Hematopoietic multipotent progenitor cell treated with erythropoietin and hydrocortisone succinate and interleukin-3 and kit ligand, for 8 days (in vitro differentiated cells): ENCODE measurements at places on chromosomes 1 and 21.

GRCh38 chr1:223052931-223053330, 90.1 kb downstream of the TLR5 start:
- no peak for DNase-seq

DNA sequence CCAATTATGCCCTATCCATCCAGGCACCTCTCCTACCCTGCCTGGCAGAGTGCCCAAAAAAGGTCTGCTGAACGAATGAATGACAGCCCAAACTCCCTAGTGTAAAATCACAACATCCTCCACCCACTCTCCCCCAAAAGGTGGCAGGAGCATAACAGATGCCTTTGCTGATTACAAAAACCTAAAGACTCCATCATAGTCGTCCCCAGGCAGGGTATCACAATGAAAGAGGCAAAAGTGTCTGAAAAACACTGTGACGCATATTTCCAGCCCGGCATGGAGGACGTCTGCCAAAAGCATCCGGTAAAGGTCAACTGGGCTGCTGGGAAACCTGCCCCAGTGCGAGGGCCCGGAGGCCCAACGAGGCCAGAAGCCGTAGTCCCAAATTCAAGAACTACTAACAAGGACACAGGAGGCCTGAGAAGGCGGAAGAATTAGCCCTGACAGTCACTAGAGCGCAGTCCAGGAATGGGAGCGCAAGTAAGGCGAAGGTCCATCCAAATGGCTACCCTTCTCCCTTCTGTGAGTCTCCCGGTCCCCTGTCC, 576 bp downstream of the SMIM12 start:
- peak; percentile 46 for DNase-seq

- no peak for DNase-seq
Measured at GRCh38 chr1:154459080-154459479, 42.9 kb upstream of the TDRD10 start.

GRCh38 chr21:39141502-39141901, 41.7 kb downstream of the PSMG1 start:
- peak; percentile 33 for DNase-seq

GRCh38 chr1:174314433-174314832, 133.3 kb upstream of the GPR52 start:
- no peak for DNase-seq

DNA sequence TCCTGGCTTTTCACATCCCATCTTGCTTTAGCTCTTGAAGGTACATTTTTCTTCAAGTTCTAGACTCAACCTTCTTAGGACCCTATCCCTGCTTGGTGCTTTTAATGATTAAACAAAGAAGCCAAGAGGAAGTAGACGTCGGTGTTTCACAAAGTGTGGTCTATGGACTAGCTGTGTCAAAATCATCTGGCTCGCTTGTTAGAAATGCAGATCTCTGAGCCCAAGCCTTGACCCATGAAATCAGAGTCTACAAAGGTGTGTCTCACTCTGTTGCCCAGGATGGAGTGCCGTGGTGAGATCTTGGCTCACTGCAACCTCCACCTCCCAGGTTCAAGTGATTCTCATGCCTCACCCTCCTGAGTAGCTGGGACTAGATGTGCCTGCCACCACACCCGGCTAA, 295.5 kb upstream of the KAZN start:
- DNase-seq: no peak

GRCh38 chr1:95133687-95134086, 16.5 kb downstream of the TLCD4 start:
- no peak for DNase-seq

DNA sequence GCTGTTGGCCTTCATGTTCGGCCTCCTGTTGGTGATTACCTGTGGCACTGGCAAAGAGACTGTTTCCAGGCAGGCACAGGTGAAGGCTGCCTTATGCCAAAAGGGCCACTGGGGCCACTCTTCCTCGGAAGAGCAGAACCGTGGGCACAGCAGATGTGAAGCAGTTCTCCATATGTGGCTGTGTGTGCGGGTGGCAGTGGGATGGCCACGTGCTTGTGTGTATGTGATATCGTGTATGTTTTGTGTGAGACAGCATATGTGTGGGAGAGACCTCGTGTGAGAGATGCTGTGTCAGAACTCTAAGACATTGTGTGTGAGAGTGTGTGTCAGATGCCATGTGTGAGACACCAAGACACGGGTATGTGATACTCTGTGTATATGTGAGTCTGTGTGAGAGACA, 53.4 kb upstream of the KDM4A start:
- DNase-seq: no peak

GRCh38 chr1:156926175-156926574, 5.7 kb downstream of the LRRC71 start:
- DNase-seq: peak; percentile 96

GRCh38 chr1:209688746-209689234, 13.6 kb downstream of the G0S2 start:
- peak; percentile 85 for DNase-seq

GRCh38 chr1:247115141-247115510, 11.0 kb upstream of the ZNF669 start:
- DNase-seq: no peak

GRCh38 chr1:107993920-107994319, 28.9 kb upstream of the VAV3 start:
- DNase-seq: no peak

DNA sequence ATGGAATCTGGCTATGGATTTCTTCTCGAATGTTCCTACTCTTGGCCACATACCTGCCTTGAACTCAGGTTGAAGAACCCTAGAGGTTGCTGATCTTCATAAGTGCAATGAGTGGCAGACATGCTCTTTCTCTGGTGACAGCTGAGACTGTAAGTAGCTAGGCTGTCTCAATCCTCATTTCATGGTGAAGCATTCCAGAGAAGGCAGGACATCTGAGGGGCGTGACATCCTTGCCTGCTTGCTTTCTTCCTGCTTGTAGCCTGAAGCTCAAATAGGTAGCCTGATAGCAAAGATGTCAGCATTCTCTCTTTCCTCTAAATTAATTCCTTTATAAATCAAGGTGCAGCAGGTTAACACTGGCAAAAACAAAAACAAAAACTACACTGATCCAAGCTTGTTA, 114.6 kb upstream of the MAGI3 start:
- DNase-seq: no peak

DNA sequence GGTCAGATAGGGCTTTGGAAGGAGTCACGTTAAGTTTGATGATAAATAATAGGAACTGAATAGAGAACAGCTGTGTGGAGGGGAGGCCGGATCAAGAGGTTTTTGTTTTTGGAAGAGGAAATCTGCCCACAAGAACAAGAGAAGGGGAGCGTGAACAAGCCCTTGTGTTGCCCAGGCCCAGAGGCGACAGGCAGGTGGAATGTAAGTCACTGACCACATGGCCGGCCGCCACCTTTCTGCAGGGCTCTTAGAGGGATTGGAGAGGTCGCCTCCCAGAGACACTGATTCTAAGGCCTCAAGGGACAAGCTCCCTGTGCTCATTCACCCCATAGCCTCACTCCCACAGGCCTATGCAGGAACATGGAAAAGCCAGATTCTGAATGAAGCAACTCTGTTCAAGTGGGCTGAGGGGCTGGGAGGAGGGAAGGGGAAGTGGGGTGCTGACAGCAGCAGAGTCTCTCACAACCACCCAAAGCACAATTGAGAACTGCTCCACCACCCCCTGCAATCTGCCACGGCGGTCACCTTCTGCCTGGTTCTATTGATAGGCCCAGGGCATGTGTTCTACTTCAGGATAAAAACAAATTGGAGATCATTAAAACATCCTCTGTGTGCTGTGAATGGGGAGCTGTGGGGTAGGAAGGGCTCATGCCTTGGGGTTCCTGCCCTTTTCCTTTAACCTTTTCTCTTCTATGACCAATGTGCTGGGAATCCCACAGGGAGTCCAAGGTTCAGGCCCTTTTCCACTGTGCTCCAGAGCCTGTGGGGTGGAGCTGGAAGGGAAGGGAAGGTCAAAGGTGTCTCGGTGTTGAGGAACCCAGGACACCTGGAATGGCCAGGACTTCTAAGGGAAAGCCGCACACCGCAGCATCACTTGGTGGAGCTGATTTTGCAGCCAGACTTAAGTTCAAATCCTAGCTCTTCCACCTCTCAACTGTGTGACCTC, 63.3 kb upstream of the PARP1 start:
- DNase-seq: no peak

- DNase-seq: no peak
Measured at GRCh38 chr1:68959461-68960030, 462.7 kb upstream of the DEPDC1 start.

GRCh38 chr1:27589841-27590426, 14.0 kb downstream of the AHDC1 start:
- no peak for DNase-seq

GRCh38 chr21:46555678-46556077, 49.2 kb downstream of the S100B start:
- DNase-seq: no peak

- DNase-seq: no peak
Measured at GRCh38 chr1:41935226-41935625, 16.5 kb upstream of the HIVEP3 start.

DNA sequence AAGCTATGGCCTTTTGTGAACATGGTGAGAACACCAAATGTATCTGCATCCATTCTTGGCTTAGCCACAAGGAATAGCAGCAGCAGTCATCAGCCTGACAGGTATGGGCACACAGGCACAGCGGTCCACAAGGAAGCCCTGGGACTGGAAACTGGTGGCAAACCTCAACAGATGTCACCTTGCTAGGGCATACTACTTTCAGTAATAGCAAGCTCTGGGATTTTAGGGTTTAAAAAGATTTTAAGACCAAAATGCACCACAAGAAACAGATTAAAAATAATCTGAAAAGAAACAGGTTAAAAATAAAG, 9.7 kb upstream of the CADM3 start:
- no peak for DNase-seq

DNA sequence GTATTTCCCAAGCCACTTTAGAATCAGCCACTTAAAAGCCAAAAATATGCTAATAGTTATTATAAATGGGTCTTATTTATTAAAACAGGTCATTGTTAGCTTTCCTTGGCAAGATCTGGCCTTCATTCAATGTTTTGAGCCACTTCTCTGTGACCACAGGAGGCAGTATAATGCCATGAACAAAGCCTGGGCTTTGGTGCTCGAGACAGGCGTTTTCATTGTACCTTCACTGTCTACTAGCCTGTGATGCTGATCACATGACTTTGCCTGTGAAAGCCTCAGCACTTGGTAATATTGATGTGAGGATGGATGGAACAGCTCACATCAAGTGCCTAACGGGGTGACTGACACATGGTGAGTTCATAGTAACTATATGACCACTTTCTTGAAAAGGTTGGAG, 217.0 kb downstream of the RWDD3 start:
- peak; percentile 6 for DNase-seq

DNA sequence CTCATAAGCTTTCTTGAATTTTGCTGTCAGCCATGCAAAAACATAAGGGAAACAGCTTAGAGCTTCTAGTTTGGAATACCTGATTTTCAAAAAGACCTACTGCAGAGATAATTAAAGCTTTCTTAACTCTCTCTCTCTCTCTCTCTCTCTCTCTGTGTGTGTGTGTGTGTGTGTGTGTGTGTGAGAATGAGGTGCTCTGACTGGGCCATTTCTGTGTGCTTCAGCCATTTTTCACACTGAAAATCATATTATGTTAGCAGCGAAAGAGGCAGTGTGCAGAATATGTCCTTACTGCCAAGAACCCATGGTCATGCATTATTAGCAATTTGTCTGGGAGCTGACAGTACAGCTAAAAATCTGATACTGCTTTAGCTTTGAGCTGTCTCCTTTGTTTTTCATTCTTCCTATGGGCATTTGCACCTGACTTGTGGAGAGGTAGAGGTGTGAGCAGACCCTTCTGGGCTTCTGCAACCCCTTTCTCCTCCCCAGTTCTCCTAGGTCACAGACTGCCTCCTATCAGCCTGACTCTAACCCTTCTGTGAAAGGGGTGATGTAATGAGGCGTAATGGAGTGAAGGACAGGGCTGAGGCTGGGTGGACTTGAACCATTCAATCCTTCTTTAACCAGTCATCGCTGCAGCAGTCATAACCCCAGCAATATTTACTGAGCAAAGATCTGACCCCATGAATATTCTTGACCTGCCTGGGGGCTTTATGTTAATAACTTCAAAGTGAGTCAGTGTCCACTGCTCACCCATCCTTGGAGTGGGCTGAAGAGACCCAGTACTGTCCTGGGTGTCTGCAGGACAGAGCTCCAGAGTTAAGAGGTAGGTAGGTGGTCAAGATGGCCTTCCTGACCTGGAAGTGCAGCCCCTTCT, 61.2 kb downstream of the SYT6 start:
- no peak for DNase-seq

- no peak for DNase-seq
Measured at GRCh38 chr1:86760199-86760598, 55.8 kb downstream of the SH3GLB1 start.

GRCh38 chr1:10495952-10496351, 21.2 kb downstream of the PEX14 start:
- DNase-seq: no peak

DNA sequence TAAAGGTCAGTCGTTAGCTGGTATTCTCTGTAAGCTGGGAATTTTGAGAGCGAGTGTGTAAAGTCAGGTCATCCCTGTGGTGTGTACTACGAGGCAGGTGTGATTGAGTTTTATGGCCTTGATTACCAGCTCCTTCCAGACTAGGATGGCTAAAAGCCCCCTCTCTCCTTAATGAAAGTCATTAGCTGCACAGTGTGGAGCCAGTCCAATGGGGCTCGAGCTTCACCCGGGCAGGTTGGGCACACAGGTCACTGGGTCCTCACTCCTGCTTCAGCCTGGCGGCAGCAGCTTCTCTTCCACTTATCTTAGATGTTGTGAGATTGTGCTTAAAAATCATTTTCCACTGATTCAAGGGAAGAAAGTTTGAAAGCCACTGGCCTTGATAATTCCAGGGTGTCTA, 3.0 kb downstream of the DMRTB1 start:
- DNase-seq: no peak

GRCh38 chr1:1614954-1615255, 395 bp upstream of the MIB2 start:
- DNase-seq: no peak

DNA sequence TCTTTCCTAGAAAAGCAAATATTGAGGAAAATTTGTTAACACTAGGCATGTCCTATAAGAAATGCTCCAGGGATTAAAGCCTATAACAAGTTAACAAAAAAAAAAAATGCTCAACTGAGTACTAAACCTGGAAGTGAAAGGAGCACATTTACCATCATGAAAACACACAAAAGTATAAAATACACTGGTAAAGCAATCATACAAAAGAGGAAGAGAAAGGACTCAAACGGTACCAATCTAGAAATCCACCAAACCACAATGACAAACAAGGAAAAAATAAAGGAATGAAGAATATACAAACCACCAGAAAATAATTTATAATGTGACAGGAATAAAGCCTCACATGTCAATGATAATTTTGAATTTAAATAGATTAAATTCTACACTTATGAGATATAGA, 21.2 kb downstream of the CD1E start:
- no peak for DNase-seq

GRCh38 chr1:113027449-113027848, 45.5 kb upstream of the LRIG2 start:
- DNase-seq: no peak

DNA sequence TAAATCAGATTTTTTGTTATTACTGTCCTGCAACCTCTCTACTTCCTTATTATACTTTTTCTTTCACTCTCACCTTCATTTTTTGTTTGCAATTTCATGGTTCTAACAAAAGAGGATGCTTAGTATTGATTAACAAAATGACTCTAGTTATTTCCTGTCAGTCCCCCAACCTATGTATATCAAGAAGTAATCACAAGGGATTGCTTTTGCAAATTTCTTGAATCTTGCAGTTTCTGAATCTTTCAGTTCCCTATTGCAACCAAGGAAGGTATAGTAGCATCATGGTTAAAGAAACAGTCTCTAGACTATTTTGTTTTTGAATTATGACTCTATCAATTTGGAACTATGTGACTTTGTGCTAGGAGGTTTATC, 446.9 kb downstream of the NEGR1 start:
- no peak for DNase-seq
